ENCODE measurements at places on chromosomes 5 and 9.

DNA sequence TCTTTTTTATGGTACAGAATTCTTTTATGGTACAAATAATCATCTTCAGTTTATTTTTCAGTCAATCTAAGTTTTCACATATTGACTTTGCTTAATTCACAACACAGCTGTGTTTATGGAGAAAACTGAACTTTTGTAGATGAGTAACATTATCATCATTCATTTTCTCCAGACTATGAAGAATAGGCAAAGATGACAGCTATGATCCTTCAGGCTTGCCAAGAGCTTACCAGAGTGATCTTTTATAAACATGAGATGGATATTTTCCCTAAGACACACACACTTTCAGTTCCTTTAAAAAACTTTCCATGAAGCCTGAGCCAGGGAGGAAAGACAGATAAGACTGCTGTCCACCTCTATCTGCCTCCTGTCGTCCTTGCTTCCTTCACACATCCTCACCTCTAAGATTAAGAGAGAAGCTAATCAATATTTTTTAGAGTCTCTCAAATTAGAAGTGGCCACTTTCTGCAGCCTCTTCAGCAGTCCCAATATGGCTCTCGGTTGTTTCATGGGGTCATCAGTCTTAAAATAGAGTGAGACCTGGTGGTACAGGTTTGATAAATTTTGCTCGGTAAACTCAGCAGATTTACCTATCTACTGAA lies 108.1 kb upstream of the SLC27A6 start:
- H3K27ac ChIP-seq: no peak overlapping the region
- no peak overlapping the region for H3K4me3 ChIP-seq
- no peaks in the 10 kb centered on the region for H3K4me1 ChIP-seq
- no peak for DNase-seq
- H3K36me3 ChIP-seq: no peaks in the 10 kb centered on the region

DNA sequence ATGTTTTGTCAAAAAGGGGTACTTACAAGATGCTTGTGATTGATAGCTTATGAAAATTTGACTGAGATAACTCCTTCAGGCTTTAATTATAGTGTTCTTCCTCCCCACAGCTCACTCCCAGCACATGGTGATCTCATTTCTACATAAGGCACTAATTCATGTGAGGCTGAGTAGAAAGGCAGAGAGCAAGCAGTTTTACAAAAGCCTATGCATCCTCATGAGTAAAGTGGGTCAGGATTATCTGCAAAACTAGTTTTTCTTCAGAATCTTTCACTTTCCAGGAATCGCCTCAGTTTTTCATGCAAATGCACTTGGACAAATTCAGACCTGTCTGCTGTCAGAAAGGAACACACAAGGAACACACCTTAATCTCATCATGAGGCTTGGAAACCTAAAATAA lies 92.1 kb upstream of the FBN2 start:
- H3K27ac ChIP-seq: no peak overlapping the region
- H3K27me3 ChIP-seq: no peaks in the 10 kb centered on the region
- DNase-seq: no peak
- H3K4me3 ChIP-seq: no peak overlapping the region
- no peaks in the 10 kb centered on the region for H3K4me1 ChIP-seq

DNA sequence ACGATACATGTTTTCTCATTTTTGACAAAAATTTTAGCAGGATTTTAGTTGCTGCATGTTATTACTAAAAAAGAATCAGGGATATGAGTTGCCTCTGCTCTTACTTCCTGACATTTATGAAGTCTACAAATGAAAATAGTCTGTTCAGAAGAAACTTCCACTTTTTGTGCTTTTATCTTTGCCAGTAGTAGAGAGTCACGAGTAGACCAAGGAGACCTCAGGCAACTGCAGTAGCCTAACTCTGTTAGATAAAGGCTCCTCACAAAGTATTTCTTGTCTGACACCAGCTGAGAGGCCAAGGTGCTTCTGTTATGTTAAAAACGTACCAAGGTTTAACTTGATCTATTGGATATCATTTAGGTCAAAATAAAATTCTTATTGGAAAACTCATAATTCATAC lies 333.9 kb downstream of the NR2F1-AS1 start:
- no peaks in the 10 kb centered on the region for H3K36me3 ChIP-seq
- no peaks in the 10 kb centered on the region for H3K27me3 ChIP-seq
- no peaks in the 10 kb centered on the region for H3K4me1 ChIP-seq
- H3K4me3 ChIP-seq: no peak overlapping the region

- no peak overlapping the region for H3K4me3 ChIP-seq
- H3K36me3 ChIP-seq: no peaks in the 10 kb centered on the region
- no peak for DNase-seq
- H3K4me1 ChIP-seq: no peaks in the 10 kb centered on the region
- H3K27ac ChIP-seq: no peak overlapping the region
Measured at GRCh38 chr5:26833596-26833995, 204.8 kb downstream of the CDH9 start.

GRCh38 chr5:142878638-142879037 lies 108.5 kb downstream of the ARHGAP26 start:
- DNase-seq: no peak
- H3K4me1 ChIP-seq: peaks cover 5% of the 10 kb centered on the region
- no peaks in the 10 kb centered on the region for H3K27me3 ChIP-seq
- H3K4me3 ChIP-seq: no peak overlapping the region
- peaks cover 16% of the 10 kb centered on the region for H3K36me3 ChIP-seq

DNA sequence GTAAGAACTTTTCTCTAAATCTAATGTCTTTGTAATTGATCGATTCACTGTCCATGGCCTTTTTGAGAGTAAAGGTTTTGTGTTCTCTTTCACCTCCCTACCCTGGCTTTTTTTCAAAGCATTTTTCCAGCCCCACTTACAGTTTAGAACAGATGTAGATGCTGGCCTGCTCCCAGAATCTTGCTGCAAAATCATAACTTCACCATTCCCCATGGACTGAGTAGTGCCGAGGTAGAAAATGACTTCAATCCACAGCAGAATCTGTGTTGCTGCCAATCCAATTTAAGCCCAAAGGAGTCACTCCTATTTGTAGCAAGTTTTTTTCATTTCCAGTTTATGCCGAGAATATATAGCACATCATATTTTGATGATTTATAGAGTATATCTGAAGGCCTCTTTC lies 46.5 kb upstream of the CEMIP2 start:
- H3K36me3 ChIP-seq: no peaks in the 10 kb centered on the region
- H3K27ac ChIP-seq: no peak overlapping the region
- DNase-seq: no peak
- H3K27me3 ChIP-seq: no peaks in the 10 kb centered on the region
- H3K4me1 ChIP-seq: no peaks in the 10 kb centered on the region

DNA sequence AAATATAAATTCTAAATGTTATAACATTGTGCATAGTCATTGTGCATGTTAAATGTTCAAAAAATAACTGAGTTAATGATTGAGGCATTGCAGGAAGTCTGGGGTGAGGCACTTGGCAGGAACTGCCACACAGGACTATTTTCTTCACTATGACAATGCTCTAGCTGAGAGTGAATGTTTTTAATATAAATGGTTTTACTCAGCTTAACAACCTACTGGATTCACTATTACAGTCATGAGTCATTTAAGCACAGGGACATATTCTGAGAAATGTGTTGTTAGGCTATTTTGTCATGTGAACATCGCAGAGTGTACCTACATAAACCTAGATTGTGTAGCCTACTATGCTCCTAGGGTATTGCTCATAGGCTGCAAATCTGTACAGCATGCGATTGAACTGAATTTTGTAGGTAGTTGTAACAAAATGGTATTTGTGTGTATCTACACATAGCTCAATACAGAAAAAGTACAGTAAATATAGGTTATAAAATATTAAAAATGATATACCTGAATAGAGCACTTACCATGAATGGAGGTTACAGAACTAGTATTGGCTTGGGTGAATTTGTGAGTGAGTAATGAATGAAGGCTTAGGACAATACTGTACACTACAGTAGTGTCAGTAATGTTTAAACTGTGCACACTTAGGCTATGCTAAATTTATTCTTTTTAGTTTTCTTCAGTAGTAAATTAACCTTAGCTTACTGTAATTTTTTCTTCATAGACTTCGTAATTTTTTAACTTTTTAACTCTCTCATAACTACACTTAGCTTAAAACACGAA lies 346.1 kb upstream of the PTGER4 start:
- DNase-seq: no peak
- H3K4me3 ChIP-seq: no peak overlapping the region
- H3K36me3 ChIP-seq: no peaks in the 10 kb centered on the region
- H3K27me3 ChIP-seq: no peaks in the 10 kb centered on the region
- H3K27ac ChIP-seq: no peak overlapping the region

All from Peyer's patch (tissue), 4 donors.